ENCODE measurements at places on chromosomes 16 and 17. TPM values are rescaled to one million over a fixed set of nuclear protein-coding genes. Genes with fewer than 3 reads are reported as not detected.

Gene TPSG1
- 0.08 TPM for polyA plus RNA-seq

Gene SOCS1
- 0.72 TPM for polyA plus RNA-seq

Gene NAGS
- 0.10 TPM for polyA plus RNA-seq

Gene DNAH3
- polyA plus RNA-seq = 0.01 TPM

Gene TMEM98
- 2.5 TPM for polyA plus RNA-seq

Gene CCL23
- polyA plus RNA-seq = 0.18 TPM

Gene CTRB2
- polyA plus RNA-seq = 0.14 TPM

Gene CA5A
- not detected for polyA plus RNA-seq

Gene ACAP1
- 11.9 TPM for polyA plus RNA-seq

Gene SLC13A5
- 0.03 TPM for polyA plus RNA-seq

Gene EPN3
- polyA plus RNA-seq = 0.03 TPM

Gene ABCA3
- polyA plus RNA-seq = 5.2 TPM

Gene JUP
- 25.8 TPM for polyA plus RNA-seq

DNA sequence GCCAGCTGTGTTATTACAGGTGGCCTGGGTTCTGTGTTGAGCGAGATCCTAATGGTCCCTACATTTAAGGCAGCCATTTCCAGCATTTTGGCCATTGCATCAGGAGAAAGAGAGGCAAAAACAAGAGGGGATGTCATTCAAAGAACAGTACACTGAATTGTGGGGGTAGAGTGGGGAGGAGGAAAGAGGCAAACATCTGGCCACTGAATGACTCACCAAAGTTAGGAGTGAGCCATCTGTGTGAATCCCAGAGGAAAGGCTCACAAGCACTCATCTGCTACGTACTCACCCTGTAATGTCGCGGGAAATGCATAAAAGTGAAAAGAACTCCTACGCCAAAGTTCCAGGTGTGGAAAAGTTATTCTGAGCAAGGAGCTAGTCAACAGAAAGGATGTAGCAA lies 16.7 kb downstream of the KRABD2 start:
- no peaks in the 10 kb centered on the region for H3K36me3 ChIP-seq
- no peaks in the 10 kb centered on the region for H3K27me3 ChIP-seq
- peaks cover 30% of the 10 kb centered on the region for H3K4me1 ChIP-seq
- no peak for DNase-seq
- peak overlapping the region; percentile 58 for H3K27ac ChIP-seq

- no peak for DNase-seq
- no peaks in the 10 kb centered on the region for H3K36me3 ChIP-seq
- peak overlapping the region; percentile 64 for H3K4me3 ChIP-seq
- H3K4me1 ChIP-seq = peaks cover 24% of the 10 kb centered on the region
These were observed 2.0 kb downstream of the NPTX1 start for GRCh38 chr17:80474231-80474960.

GRCh38 chr17:39224778-39225307 lies 902 bp downstream of the STAC2 start:
- no peaks in the 10 kb centered on the region for H3K36me3 ChIP-seq
- no peaks in the 10 kb centered on the region for H3K27me3 ChIP-seq
- H3K27ac ChIP-seq = no peak overlapping the region
- DNase-seq = no peak

- peaks cover 10% of the 10 kb centered on the region for H3K4me1 ChIP-seq
- no peak overlapping the region for H3K4me3 ChIP-seq
- H3K36me3 ChIP-seq = no peaks in the 10 kb centered on the region
- no peak overlapping the region for H3K27ac ChIP-seq
These were observed 2.9 kb upstream of the CYLD start for GRCh38 chr16:50739031-50739430.

DNA sequence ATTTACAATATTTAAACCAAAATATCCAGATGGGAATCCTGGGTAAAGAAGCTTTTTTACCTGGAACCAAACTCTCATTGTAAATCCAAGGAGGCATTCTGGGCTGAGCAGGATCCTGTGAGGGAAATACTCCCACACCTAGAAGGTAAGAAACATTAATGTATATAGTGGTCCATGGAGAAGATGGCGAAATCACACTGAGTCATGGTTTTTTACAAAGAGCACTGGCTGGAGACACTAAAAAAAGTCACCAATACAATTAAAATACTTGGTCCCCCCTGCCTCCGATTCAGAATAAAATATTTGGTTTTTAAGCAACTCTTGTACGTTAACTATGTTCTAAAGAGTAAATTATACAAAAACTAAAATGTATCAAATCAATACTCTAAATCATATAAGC lies 32.9 kb downstream of the SYNRG start:
- no peak for DNase-seq
- no peaks in the 10 kb centered on the region for H3K4me1 ChIP-seq
- peaks cover 7% of the 10 kb centered on the region for H3K36me3 ChIP-seq
- H3K4me3 ChIP-seq = no peak overlapping the region
- no peak overlapping the region for H3K27ac ChIP-seq

- H3K4me3 ChIP-seq = no peak overlapping the region
- peak; percentile 91 for DNase-seq
- H3K36me3 ChIP-seq = no peaks in the 10 kb centered on the region
- H3K27me3 ChIP-seq = no peaks in the 10 kb centered on the region
These were observed 97.4 kb upstream of the CIBAR2 start for GRCh38 chr16:85209526-85210121.

DNA sequence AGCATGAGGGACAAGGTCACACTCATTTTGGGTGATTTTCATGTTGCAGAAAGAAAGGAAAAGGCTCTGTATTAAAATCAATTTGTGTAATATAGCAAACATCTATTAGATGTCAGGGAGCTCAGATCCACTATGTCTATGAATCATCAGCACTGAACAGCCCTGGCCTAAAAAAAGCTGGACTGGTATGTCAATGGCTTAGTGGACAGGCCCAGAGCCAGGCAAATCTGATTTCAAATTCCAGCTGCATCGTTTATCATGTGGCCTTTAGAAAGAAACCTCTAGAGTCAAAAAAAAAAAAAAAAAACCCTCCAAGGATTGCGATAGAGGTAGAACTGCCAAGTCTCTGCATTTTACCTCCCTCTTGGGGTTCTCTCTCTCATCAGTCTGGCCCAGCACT lies 5.4 kb downstream of the GAS7 start:
- H3K4me3 ChIP-seq = no peak overlapping the region
- no peaks in the 10 kb centered on the region for H3K4me1 ChIP-seq
- no peak overlapping the region for H3K27ac ChIP-seq
- DNase-seq = no peak
- no peaks in the 10 kb centered on the region for H3K36me3 ChIP-seq

GRCh38 chr17:19291646-19292376 lies 54.6 kb downstream of the EPN2 start:
- no peak overlapping the region for H3K27ac ChIP-seq
- H3K4me3 ChIP-seq = no peak overlapping the region
- no peak for DNase-seq
- H3K36me3 ChIP-seq = no peaks in the 10 kb centered on the region

- no peak for DNase-seq
- H3K4me3 ChIP-seq = no peak overlapping the region
- H3K36me3 ChIP-seq = no peaks in the 10 kb centered on the region
These were observed 5.8 kb upstream of the RSL1D1 start for GRCh38 chr16:11857161-11857560.

DNA sequence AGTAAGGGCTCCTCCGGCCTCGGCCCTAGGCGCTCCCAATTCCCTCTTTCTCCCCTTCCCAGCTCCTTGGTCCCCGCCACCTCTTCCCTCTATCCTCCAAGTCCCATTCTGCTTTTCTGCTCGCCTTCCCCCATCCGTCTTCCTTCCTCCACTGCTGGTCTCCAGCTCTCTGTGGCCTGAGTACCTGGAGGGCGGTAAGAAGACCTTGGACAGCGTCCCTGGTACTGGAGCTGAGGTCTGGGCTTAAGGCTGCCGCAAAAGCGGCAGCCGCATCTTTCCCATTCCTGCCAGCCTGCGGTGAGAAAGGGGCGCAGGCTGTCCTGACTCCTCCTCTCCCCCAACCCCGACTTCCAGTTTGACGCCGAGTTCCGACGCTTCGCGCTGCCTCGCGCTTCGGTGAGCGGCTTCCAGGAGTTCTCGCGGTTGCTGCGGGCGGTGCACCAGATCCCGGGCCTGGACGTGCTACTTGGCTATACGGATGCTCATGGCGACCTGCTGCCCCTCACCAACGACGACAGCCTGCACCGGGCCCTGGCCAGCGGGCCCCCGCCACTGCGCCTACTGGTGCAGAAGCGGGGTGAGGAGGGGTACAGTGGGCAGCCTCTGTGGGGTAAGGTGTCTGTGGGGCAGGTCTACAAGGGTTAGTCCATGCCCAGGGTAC lies 471 bp downstream of the PARD6A start:
- no peaks in the 10 kb centered on the region for H3K27me3 ChIP-seq
- H3K4me1 ChIP-seq = peaks cover 21% of the 10 kb centered on the region
- peak overlapping the region; percentile 87 for H3K27ac ChIP-seq
- no peak for DNase-seq

- no peaks in the 10 kb centered on the region for H3K36me3 ChIP-seq
- H3K27me3 ChIP-seq = no peaks in the 10 kb centered on the region
- H3K4me3 ChIP-seq = no peak overlapping the region
- no peak overlapping the region for H3K27ac ChIP-seq
These were observed 75.7 kb downstream of the IRF8 start for GRCh38 chr16:85974428-85975375.

GRCh38 chr16:3610698-3611145 lies 684 bp downstream of the SLX4 start:
- DNase-seq = no peak
- H3K4me1 ChIP-seq = peaks cover 12% of the 10 kb centered on the region
- H3K27ac ChIP-seq = peak overlapping the region; percentile 88
- peak overlapping the region; percentile 98 for H3K4me3 ChIP-seq
- peaks cover 5% of the 10 kb centered on the region for H3K36me3 ChIP-seq
- H3K27me3 ChIP-seq = no peaks in the 10 kb centered on the region

DNA sequence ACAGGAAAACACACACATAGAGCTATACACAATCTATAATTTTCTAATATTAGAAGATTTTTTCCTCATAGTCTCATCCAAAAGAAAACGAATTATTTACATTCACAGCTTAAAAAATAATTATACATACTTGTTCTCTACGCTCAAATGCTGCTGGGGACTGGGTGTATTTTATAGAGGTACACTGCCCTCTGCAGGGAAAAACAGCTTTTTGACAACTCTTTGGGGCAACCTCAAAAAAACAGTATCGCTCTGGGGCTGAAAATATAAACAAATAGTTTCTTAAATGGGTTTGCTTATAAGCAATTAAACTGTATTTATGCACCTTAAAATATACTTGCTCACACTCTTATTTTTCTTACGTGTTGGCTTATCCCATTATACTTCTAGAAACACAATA lies 261.8 kb upstream of the PSMD7 start:
- H3K27ac ChIP-seq = no peak overlapping the region
- no peaks in the 10 kb centered on the region for H3K36me3 ChIP-seq
- H3K4me1 ChIP-seq = no peaks in the 10 kb centered on the region

DNA sequence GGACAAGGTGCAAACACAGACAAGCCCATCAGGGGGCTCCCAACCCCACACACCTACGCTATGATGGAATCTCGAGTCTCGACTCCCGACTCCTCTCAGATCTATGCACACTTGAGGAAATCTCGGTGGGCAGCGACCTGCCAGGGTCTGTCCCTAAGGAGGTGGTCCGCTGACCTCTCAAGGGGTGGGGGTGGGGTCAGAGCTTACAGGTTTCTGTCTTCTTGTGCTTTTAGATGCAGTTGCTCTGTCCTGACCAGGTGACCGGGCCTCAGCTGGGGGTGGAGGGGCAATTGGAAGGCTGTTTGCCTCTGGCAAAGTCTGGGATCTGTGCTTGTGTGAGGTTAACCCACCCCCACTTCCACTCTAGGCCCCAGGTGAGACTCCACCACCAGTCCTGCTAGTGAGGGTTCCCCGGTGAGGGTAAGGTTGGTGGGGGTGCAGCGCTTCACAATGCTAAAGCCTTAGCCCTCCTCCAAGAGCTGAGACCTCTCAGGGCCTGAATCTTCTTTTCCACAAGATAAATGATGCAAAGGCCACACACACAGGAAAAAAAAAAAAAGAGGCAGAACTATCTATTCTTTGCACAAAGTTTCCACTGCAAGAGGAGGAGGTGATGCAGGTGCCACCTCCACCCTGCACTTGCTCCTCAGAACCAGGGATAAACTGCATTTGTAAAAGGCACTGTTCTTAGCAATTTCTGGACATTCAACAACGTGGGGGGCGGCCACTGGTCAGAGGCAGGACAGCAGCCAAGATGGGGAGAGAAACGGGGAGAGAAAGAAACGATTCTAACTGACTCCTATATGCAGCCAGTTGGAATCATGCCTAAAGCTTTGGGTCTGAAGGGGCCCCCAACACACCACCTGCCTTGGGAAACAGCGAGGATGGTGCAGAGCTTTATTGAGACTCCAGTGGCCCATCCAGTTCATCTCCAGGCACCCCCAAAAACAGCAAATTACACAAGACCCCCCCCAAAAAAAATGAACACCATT lies 4.1 kb downstream of the CISD3 start:
- H3K27ac ChIP-seq = no peak overlapping the region
- peak; percentile 45 for DNase-seq
- H3K4me1 ChIP-seq = peaks cover 19% of the 10 kb centered on the region
- peaks cover 33% of the 10 kb centered on the region for H3K36me3 ChIP-seq

- DNase-seq = no peak
- H3K4me1 ChIP-seq = peaks cover 21% of the 10 kb centered on the region
- H3K4me3 ChIP-seq = no peak overlapping the region
- no peaks in the 10 kb centered on the region for H3K27me3 ChIP-seq
These were observed 90.0 kb downstream of the CFDP1 start for GRCh38 chr16:75343286-75343685.

DNA sequence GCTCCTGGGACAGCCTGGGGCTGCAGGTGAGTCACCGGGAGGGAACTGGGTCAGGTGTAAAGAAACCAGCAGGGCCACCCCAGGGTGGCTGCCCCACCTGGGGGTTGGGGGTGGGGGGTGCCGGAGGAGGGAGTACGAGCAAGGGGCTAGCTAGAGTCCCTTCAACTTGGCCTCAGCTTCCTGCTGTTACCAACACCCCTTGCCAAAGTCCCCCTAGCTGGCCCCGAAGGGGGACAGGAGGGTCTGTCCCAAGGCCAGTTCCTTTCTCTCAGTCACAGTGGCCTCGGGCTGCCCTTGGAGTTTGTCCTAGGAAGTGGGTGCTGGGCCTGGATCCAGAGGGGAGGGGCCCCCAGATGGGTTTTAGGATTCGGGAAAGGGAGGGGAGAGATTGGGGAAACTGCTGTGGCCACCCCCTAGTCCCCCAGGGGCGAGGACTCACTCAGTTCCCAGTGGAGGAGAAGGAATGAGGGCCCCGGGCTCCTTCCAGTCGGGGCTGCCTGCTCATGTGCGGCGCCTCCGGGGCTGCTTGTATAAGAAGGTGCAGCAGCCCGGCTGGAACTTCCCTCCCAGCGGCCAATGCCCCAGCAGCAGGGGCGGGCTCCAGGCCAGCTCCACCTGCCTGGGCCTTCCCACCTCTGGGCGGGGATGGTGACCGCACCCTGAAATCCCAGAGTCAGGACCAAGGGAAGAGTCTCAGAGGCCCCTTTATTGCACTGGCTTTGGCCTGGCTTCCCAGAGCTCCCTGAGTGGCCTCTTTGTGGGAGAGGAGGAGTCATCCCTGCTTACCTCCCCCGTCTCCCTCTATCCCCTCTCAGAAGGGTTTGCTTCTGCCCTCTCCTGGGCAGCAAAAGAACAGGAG lies 7.3 kb downstream of the ARHGAP27 start:
- no peak overlapping the region for H3K4me3 ChIP-seq
- no peak overlapping the region for H3K27ac ChIP-seq
- no peaks in the 10 kb centered on the region for H3K36me3 ChIP-seq
- H3K4me1 ChIP-seq = peaks cover 6% of the 10 kb centered on the region
- DNase-seq = peak; percentile 45
- H3K27me3 ChIP-seq = no peaks in the 10 kb centered on the region

- H3K27ac ChIP-seq = no peak overlapping the region
- no peak for DNase-seq
- H3K36me3 ChIP-seq = no peaks in the 10 kb centered on the region
- H3K4me1 ChIP-seq = no peaks in the 10 kb centered on the region
These were observed 414.4 kb downstream of the SHISA9 start for GRCh38 chr16:13315642-13316427.

Data from psoas muscle (tissue), 8 donors.